ENCODE measurements at places on chromosomes 6 and 20.

DNA sequence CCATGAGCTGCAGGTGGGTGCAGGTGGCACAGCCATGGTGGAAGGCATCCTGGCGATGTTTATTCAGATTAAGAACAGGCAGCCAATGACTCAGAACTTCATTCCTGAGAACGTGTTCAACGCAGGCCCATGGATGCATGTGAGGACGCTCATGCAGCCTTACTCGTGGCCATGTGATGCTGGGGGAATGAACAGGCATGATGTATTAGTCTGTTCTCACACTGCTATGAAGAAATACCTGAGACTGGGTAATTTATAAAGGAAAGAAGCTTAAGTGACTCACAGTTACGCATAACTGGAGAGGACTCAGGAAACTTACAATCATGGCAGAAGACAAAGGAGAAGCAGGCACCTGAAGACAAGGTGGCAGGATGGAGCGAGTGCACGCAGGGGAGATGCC is 146.6 kb downstream of the RNASET2 start:
- no peak for DNase-seq

DNA sequence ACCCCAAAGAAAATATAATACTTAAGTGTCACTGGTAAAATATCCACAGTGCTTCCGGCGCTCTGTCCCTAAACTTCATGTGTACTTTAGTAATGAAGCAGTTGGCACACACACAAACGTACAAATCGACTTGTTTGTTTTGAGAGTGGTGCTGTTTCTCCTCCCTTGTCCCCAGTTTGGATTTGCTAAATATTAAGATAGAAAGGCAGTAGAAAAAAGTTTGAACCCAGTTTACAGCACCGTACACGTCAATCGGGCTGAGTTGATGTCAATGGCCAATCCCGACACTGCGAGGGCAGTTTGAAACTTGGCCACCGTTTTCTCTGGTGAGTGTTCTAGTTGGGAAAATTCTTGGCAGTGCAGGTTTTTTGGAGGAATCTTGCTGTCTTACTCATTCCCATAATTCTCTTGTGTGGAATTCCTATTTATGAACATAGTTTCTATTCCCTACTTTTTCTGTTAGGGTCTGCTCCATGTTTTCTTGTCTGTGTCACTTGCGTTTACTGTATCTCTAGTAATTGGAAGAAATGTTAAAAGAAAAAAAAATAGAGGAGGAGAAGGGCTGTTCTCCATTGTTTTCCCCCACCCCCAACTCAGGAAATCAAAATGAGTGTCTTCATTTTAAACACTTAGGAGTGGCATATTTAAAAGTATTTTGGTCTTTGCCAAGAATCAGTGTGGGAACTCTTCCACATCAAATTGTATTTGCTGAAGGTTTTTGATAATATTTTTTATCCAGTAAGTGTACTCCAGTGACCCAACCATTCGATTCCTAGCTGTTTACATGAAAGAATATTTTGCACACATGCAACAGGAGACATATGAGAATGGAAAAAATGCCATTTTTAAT is 72.3 kb downstream of the OR2B2 start:
- no peak for DNase-seq

DNA sequence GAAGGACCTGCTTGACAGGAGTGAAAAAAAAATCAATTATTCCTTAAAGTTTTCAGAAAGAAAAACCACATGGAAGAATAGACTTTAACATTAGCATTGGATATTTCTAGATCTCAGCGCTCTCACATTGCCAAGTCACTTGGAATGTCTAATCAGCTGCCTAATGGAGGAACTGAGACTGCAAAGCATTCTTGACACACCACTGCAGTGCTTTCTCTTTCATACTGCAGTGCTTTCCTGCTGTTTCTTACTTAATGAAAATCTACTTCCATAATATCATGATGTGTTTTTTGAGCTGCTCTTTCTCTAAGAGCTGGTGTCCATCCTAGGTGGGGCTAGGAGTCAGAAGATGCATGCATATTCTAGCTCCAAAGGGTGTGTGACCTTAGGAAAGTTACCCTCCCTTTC is 20.4 kb upstream of the MCM3 start:
- no peak for DNase-seq

GRCh38 chr20:62137478-62138203 is 5.6 kb downstream of the PSMA7 start:
- no peak for DNase-seq

DNA sequence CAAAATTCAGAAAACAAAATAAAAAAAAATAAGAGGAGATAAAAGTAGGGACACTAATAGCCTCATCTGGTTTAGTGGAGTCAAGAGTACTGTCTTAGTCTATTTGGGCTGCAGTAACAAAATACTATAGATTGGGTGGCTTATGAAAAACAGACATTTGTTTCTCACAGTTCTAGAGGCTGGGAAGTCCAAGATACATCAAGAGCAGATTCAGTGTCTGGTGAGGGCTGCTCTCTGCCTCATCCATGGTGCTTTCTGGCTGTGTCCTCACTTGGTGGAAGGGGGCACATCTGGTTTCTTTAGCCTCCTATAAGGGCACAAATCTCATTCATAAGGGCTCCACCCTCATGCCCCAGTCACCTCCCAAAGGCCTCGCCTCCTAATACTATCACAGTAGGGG is 26.0 kb downstream of the NRSN1 start:
- no peak for DNase-seq

Data from SK-N-DZ (cell line).